Body of pancreas (tissue), 4 donors: ENCODE measurements at places on chromosomes 11 and 22.
A peak's percentile ranks its signal among the peaks of the same experiment; 100 is the strongest.

DNA sequence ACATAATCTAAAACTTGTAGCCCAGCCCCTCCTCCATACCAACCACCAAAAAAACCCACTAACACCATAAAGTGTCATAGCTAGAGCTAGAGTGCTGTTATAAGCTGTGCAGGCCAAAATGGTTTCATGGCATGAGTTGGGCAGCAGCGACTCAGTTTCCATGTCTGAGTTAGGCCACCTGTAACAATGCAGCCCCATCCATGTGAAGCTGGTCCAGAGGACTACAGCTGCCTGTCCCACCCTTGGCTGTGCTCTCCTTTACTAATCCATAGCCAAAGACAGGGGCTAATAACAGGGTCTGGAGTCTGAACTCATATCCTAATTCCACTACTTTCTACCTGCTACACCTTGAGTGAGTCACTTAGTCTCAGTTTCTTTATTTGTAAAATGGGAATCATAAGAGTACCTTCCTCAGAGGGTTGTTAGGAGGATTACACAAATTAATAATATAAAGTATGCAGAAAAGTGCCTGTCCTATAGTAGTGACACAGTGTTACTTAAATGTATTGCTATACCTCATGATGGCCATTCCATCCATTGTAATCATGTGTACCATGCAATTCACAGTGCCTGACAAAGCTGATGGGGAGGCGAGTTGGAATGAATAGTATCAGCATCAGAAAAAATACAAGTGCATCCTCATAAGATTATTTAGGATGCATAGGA lies 20.6 kb downstream of the KCNQ1OT1 start:
- H3K27ac ChIP-seq, result no peak overlapping the region
- H3K36me3 ChIP-seq, result no peaks in the 10 kb centered on the region
- DNase-seq, result no peak
- no peaks in the 10 kb centered on the region for H3K27me3 ChIP-seq
- H3K4me3 ChIP-seq, result no peak overlapping the region

DNA sequence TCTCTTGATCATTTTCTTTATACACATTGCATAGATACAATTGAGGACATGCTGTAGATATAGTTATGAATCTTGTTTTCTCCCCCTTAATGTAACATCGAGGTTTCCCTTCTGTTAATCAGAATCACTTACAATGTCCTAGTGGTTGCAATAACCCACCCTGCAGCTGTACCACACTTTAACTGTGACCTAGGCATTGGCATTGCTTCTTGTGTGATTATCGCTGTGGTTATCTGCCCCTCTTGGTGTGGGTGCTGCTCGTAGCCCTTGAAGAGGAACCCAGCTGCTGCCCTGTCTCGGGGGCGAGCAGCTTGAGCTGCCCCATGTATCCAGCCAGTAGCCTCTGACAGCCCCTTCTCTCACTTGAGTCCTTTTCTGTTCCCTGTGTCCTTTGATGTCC lies 1.5 kb downstream of the DGAT2 start:
- H3K36me3 ChIP-seq, result no peaks in the 10 kb centered on the region
- H3K4me1 ChIP-seq, result peaks cover 19% of the 10 kb centered on the region
- DNase-seq, result no peak
- no peaks in the 10 kb centered on the region for H3K27me3 ChIP-seq

GRCh38 chr11:117876341-117877119 lies at the start of gene FXYD6:
Gene FXYD6 (minus strand): TSS chr11:117876658. CDS start chr11:117842776, 33,882 bp downstream.
- H3K27me3 ChIP-seq, result no peaks in the 10 kb centered on the region
- no peak within 1 kb of the TSS for H3K4me3 ChIP-seq
- H3K4me1 ChIP-seq, result peaks cover 17% of the 10 kb centered on the region
- H3K27ac ChIP-seq, result peak within 1 kb of the TSS; percentile 15
- no peaks in the 10 kb centered on the region for H3K36me3 ChIP-seq
- DNase-seq, result no peak

DNA sequence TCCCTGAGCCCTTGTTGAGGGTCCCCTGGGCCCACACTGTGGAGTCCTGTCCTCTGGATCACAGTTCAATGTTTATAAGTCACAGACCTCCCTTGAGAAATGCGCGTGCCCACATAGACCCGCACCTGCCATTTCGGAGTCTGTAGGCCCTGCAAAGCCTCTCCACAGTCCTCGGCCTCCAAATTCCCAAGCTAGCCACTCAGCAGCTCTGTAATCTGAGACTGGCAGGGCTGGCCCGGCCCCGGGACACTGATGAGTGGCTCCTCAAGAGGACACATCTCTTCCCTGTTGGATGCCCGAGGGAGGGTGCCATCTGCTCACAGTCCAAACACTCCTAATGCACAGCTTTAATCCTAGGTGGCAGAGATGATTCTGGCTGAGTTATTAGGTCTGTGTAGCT lies 39.1 kb downstream of the B3GAT1 start:
- H3K27ac ChIP-seq, result no peak overlapping the region
- no peak overlapping the region for H3K4me3 ChIP-seq
- no peaks in the 10 kb centered on the region for H3K27me3 ChIP-seq
- no peaks in the 10 kb centered on the region for H3K36me3 ChIP-seq
- no peaks in the 10 kb centered on the region for H3K4me1 ChIP-seq

GRCh38 chr11:47566149-47566698 lies 825 bp downstream of the PTPMT1 start:
- H3K4me1 ChIP-seq, result peaks cover 29% of the 10 kb centered on the region
- H3K36me3 ChIP-seq, result no peaks in the 10 kb centered on the region
- DNase-seq, result peak; percentile 28
- peak overlapping the region; percentile 84 for H3K4me3 ChIP-seq
- H3K27me3 ChIP-seq, result no peaks in the 10 kb centered on the region

- no peaks in the 10 kb centered on the region for H3K27me3 ChIP-seq
- no peak overlapping the region for H3K27ac ChIP-seq
- H3K4me3 ChIP-seq, result no peak overlapping the region
- no peak for DNase-seq
- no peaks in the 10 kb centered on the region for H3K36me3 ChIP-seq
Observed at GRCh38 chr22:19701420-19702145, 12.7 kb upstream of the SEPTIN5 start.

DNA sequence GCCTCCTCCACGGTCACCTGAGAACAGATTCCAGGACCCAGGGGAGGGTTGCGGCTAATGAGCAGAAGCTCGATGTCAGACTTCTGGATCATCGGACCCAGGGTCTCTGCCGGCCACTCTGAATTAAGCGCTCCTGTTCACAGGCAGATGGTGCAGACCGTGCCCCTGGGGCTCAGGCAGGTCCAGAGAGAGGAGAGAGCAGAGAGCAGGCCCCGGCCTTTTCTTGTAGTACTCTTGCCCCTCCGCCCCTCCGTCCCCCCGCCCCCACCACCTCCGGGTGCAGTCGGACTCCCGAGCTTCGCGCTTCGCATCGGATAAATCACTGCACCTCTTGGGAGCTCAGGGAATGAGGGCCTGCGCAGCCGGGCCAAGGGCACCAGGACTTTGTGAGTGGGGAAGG lies 50.3 kb downstream of the RPS6KA4 start:
- H3K27ac ChIP-seq, result no peak overlapping the region
- H3K36me3 ChIP-seq, result no peaks in the 10 kb centered on the region
- no peak overlapping the region for H3K4me3 ChIP-seq

GRCh38 chr11:27619039-27619574 lies 81.1 kb downstream of the BDNF start:
- H3K27me3 ChIP-seq, result no peaks in the 10 kb centered on the region
- no peak overlapping the region for H3K27ac ChIP-seq
- H3K4me1 ChIP-seq, result no peaks in the 10 kb centered on the region
- H3K4me3 ChIP-seq, result no peak overlapping the region
- no peak for DNase-seq

DNA sequence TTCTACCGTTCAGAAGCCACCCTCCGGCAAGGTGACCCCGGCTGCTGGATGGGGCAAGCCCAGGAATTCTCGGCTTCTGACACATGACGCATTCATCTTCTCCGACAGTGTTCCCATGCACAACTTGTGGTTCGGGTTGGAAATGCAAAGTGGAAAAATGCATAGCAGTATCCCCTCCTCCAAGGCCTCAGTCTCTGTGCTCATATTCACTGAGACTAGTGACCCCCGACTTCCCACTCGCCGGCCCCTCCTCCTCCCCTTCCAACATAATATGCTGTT lies 70.0 kb upstream of the NTM start:
- H3K27ac ChIP-seq, result no peak overlapping the region
- no peaks in the 10 kb centered on the region for H3K36me3 ChIP-seq
- H3K27me3 ChIP-seq, result no peaks in the 10 kb centered on the region

DNA sequence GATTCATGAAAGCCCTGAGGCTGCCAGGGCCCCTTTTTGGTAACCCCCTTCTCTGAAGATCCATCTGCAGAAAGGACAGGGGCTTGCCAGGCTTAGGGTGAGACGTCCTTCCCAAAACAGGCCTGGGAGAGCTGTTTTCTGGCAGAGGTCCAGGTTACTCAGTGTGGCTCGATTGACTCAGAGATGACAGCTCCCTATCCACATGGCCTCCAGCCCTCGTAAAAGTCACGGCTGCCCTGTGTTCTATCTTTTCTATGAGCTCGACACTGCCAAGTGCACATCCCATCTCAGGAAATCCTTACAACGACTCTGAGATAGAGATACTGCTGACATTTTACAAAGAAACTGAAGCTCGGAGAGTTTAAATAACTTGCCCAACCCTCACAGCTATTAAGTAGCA lies 20.4 kb downstream of the ADAMTS8 start:
- H3K27me3 ChIP-seq, result no peaks in the 10 kb centered on the region
- no peak overlapping the region for H3K27ac ChIP-seq
- peak; percentile 30 for DNase-seq
- peaks cover 6% of the 10 kb centered on the region for H3K4me1 ChIP-seq
- H3K4me3 ChIP-seq, result no peak overlapping the region
- no peaks in the 10 kb centered on the region for H3K36me3 ChIP-seq

DNA sequence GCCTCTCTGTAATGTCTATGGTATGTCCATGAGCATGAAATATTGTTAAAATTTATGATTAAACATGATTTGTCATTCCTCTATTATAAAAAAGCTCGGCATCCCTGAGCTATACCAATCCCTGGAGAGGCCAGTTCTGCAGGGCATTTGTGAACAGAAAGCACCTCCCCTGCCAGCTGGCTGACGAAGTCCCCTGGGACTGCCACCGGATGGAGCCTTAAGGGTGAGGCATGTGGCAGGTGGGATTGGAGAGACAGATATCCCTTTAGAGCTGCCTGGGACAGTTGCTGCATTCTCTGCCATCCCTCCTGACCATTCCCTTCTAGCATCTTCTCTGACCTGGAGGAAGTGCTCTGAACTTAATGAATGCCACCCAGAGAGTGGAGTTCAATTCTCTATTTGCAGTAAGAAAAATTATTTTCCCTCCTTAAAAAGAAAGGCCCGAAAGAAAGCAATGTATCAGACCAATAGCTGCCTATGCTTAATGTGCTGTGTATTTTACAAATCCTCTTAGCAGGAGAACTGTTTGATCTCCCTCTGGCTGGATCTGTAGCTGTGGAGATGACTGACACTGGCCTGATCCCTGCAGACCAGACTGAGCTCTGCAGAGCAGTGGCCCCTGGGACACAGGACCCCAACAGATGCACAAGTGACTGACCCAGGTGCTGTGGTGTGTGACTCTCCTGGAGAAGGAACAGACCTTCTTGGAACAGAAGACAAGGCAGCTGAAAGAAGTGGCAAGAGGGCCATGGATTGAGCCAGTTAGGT lies 219.0 kb upstream of the NAV2 start:
- H3K4me1 ChIP-seq, result no peaks in the 10 kb centered on the region
- H3K27me3 ChIP-seq, result no peaks in the 10 kb centered on the region
- DNase-seq, result no peak
- H3K27ac ChIP-seq, result no peak overlapping the region

DNA sequence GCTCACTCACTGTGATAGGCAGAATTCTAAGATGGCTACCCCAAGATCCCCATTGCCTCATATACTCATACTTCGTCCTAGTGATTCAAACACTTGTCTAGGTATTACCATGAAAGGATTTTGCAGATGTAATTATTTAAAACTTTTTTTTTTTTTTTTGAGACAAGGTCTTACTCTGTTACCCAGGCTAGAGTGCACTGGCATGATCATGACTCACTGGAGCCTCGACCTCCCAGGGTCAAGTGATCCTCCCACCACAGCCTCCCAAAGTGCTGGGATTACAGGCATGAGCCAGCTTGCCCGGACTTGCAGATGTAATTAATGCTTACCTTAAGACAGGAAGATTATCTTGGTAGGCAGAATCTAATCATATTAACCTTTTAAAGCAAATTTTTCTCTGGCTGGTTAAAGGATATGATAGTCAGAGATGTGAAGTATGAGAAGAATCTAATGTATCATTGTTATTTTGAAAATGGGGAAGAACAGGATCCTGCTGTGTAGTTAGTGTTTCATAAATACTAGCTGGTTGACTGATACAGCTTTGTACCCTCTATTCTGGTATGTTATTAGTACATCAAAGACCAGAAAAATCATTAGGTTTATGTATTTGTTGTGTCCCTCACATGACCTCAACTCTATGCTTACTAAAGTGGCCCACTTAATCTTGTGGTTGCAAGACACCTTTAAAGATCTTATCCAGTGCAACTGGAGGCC lies 35.5 kb downstream of the C2CD3 start:
- no peaks in the 10 kb centered on the region for H3K36me3 ChIP-seq
- no peak for DNase-seq
- no peaks in the 10 kb centered on the region for H3K27me3 ChIP-seq
- H3K4me1 ChIP-seq, result peaks cover 8% of the 10 kb centered on the region

DNA sequence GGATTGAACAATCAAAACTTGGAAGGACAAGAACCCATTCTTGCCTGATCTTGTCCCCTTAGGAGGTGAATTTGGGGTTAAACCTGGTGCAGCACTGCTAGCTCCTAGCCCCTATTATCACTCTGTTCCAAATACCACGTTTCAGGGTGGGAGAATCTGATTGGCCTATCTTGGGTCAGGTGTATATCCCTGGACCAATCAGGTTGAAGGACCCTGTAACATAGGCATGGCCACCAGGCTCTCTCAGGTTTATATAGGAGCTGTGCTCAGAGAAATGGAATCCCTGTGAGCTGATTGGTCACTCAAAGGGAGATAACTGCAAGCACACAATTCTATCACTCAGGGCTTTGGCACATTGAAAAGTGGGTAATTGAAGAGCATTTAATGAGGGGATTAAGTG lies 26.6 kb upstream of the AMPD3 start:
- H3K27me3 ChIP-seq, result no peaks in the 10 kb centered on the region
- no peak overlapping the region for H3K27ac ChIP-seq
- no peak overlapping the region for H3K4me3 ChIP-seq
- no peaks in the 10 kb centered on the region for H3K4me1 ChIP-seq
- no peak for DNase-seq

GRCh38 chr11:101407324-101407723 lies 176.5 kb downstream of the TRPC6 start:
- H3K4me1 ChIP-seq, result no peaks in the 10 kb centered on the region
- H3K4me3 ChIP-seq, result no peak overlapping the region
- no peaks in the 10 kb centered on the region for H3K27me3 ChIP-seq
- H3K36me3 ChIP-seq, result no peaks in the 10 kb centered on the region
